T-cell (primary cell): ENCODE measurements at places on chromosomes 7 and 10. TPM values are rescaled to one million over a fixed set of nuclear protein-coding genes. Genes with fewer than 3 reads are reported as not detected.

DNAH11 gene
- total RNA-seq: 0.07 TPM

ADARB2 gene
- total RNA-seq: 0.07 TPM

CDH23 gene
- total RNA-seq: 7.8 TPM

CDHR1 gene
- total RNA-seq: 2.1 TPM

DNA sequence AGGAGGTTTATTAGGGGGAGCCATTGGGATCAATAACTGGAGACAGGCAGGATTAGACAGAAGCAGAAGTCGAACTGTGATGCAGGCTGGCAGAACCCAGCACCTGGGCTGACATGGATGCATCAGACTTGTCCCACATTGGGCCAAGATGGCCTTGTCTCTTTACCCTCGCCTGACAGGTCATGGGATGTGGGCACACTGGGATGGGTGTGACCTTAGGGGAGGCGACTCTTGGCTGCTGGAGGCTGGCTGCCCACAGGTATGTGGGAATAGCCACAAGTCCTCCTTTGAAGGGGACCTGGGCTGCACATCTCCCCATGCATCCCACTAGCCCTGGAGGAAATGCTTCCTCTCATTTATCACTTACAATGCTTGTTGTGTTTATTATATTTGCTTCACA lies 17.3 kb downstream of the NFE2L3 start:
- H3K27ac ChIP-seq: no peak overlapping the region
- peaks cover 5% of the 10 kb centered on the region for H3K4me1 ChIP-seq
- peaks cover 4% of the 10 kb centered on the region for H3K36me3 ChIP-seq
- no peaks in the 10 kb centered on the region for H3K27me3 ChIP-seq

DNA sequence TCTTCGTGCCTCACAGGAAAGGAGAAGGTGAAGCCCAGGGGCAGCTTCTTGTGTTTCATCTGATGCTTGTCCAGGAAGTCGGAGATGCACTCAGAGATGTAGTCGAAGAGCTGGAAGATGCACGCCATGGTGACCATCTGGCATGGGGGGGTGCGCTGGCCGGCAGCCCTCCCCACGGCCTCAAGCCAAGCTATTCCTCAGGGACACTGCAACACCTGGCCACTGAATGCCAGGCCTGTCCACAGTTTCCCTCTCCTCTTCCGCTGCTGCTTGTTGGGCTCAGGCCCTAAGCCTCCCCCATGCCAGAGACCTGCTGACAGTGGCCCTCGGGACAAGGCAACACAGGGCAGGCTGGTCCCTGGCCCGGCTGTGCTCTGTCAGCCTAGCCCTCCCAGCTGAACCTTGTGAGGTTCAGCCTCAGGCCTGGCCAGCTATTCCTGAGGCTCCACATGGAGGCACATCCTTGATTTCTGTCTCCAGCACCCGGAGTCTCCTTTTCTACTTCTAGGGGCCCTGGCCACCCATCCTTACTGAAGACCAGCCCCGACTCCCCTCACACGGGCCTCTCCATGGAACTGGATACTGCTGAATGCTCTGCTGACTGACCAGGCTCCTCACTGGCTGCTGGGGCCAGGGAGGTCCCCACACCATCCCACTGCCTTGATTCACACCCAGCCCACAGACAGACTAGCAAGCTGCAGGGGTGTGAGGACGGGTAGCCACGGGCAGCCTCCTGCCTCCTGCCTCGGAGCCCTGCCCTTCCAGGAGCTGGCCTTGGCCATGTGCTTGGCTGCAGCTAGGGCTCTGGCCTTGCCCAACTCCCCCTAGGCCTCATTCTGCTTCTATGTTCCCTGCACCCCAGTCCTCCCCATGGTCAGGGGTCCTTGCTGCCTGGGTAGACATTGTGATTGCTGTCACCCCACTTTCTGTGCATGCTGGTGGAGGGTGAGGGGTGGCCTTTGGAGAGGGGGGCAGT lies 10.1 kb upstream of the MYL7 start:
- peaks cover 6% of the 10 kb centered on the region for H3K4me1 ChIP-seq
- no peaks in the 10 kb centered on the region for H3K36me3 ChIP-seq
- no peak overlapping the region for H3K4me3 ChIP-seq
